Type B pancreatic cell (in vitro differentiated cells): ENCODE measurements at places on chromosomes 2 and 18.

- no peak overlapping the region for H3K4me3 ChIP-seq
- H3K27me3 ChIP-seq = no peaks in the 10 kb centered on the region
- H3K36me3 ChIP-seq = peaks cover 7% of the 10 kb centered on the region
- peaks cover 4% of the 10 kb centered on the region for H3K4me1 ChIP-seq
- H3K27ac ChIP-seq = no peak overlapping the region
Measured at GRCh38 chr18:10899481-10899880, 249.9 kb downstream of the PIEZO2 start.

DNA sequence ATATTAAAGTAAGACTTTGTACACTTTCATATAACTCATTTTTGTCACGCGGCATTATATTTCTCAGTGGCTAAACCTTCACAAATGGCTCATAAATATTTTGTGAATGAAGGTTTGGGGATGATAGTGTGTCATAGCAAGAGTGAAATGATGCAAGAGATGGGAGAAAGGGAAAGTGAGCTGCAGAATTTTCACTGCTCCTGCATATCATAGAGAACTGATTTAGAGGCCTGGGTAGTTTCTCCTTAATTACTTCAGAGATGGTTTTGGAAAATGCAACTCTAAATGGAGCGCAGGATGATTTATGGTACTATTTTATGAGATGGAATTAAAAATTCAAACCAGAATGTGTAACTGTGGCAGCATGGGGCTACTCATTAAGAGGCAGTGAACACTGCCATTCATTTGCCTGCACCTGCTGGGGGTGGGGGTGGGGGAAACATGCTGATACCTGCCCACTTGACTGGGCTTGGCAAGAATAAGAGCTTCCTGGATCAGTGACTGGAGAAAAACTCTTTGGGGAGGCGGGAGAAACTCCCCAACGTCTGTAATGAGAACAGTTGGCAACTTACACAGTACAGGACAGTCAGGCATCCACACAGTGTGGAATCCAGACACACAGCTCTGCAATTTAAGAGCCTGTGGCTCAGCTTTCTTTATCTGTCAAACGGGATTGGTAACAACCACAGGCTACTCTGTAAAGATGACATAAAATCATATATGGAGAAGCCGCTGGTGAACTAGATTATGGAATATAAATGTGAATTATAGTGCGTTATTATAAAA lies 941.9 kb downstream of the SLC4A3 start:
- no peak for DNase-seq
- H3K4me3 ChIP-seq = no peak overlapping the region
- no peak overlapping the region for H3K27ac ChIP-seq
- no peaks in the 10 kb centered on the region for H3K27me3 ChIP-seq

DNA sequence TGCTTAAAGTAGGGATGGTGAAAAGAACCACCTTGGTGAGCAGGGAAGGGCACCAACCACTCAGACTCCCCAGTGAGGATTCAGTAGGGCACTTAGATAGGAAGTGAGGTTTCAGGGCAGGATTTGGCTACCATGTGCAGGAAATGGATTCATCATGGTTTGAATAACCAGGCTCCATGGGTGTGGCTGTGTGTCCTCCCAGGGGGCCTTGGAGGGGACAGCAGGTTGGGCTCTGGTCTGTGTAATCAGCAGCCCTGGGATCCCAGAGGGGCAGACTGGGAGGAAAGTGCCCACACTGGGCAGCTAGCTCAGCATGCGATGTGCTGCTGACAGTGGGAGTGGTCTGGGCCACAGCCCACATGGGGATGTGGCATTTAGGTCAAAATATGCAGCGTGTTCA lies 224.6 kb downstream of the CELF4 start:
- no peaks in the 10 kb centered on the region for H3K36me3 ChIP-seq
- no peak for DNase-seq
- no peak overlapping the region for H3K27ac ChIP-seq
- peaks cover 5% of the 10 kb centered on the region for H3K4me1 ChIP-seq
- no peak overlapping the region for H3K4me3 ChIP-seq

DNA sequence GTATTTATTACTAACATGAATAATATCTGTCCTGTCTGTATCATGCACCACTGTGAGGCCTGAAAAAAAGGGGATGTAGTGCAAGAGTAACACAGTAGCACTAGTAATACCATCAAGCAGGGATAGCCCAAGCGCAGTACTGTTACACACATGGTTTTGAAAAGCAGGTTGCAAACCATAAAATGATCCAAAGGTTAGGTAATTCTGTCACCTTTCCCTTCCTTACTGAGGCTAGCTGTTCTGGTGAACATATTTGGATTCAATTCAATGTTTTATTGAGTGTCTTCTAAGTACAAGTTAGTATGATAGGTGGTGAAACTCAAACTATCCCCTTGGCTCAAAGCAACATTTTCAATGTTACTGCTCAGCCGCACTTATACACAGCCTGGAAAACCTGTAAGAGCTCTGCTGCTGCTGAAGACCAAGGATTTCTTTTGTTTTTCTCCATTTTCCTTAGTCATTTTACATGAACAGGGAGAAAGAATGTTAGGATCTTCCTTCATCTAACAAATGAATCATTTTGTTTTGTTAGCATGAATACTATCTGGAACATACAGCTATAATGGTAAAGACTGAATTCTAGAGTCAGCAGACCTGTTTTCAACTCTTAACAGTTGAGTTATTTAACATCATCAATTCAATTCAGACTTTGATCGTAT lies 102.5 kb upstream of the ITPRID2 start:
- no peaks in the 10 kb centered on the region for H3K36me3 ChIP-seq
- peaks cover 25% of the 10 kb centered on the region for H3K4me1 ChIP-seq
- H3K27me3 ChIP-seq = peaks cover 3% of the 10 kb centered on the region
- no peak overlapping the region for H3K4me3 ChIP-seq
- DNase-seq = no peak

DNA sequence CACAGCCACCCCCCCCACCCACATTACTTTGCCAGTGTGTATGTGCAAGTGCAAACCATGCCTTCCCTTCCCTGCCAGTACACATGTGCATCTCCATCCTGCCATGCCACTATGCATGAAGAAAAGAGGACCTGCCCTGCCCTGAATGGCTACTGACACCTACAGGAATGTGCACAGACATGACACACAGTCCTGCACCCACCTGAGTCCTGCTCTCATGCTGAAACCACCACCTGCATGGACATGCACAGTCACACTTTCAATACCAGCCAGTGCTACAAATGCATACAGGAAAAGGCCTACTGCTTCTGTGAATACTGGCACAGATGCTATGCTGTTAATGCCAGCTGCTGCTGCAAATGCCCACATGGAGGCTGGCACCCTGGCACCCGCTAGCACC lies 334.4 kb upstream of the DLGAP1 start:
- no peaks in the 10 kb centered on the region for H3K36me3 ChIP-seq
- H3K4me1 ChIP-seq = no peaks in the 10 kb centered on the region
- no peak for DNase-seq

GRCh38 chr2:62409442-62409841 lies 96.6 kb downstream of the TMEM17 start:
- peaks cover 36% of the 10 kb centered on the region for H3K4me1 ChIP-seq
- no peak overlapping the region for H3K4me3 ChIP-seq
- no peaks in the 10 kb centered on the region for H3K36me3 ChIP-seq
- no peak for DNase-seq
- peak overlapping the region; percentile 97 for H3K27ac ChIP-seq
